ENCODE measurements at places on chromosomes 1 and 21. TPM values are rescaled to one million over a fixed set of nuclear protein-coding genes. Genes with fewer than 3 reads are reported as not detected.

The ABCD3 gene
- 39.0 TPM for total RNA-seq

- DNase-seq: peak; percentile 32
- peak overlapping the region; percentile 51 for H3K4me3 ChIP-seq
- no peaks in the 10 kb centered on the region for H3K36me3 ChIP-seq
- no peak overlapping the region for H3K27ac ChIP-seq
- peaks cover 13% of the 10 kb centered on the region for H3K4me1 ChIP-seq
Measured at GRCh38 chr1:45305231-45305630, 21.5 kb upstream of the HPDL start.

DNA sequence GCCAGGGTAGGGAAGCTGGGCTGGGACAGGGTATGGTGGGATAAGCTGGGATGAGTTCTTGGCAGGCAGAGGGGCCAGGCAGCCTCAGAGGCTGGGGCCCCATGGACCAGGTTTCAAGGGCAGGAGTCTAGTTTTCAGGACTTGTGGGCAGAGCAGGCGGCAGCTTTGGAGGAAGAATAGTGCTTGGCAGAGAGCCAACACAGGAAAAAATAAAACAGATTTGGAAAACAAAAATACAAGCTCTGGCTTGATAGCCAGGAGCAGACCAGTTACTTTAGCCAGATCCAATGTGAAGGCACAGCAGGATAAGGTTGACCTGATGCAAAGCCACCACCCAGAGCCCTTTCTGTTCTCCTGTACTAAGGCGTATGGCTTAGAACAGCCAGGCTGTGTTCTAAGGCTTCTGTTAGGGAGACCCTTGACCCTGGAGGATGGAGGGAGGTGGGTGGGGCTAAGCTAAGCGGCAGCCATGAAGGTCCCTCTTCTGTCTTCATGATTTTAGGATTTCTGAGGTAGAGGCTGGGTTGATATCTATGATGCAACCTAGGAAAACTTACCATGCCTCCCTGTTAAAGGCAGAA is 5.5 kb downstream of the TRAF5 start:
- H3K4me1 ChIP-seq: peaks cover 74% of the 10 kb centered on the region
- peaks cover 7% of the 10 kb centered on the region for H3K36me3 ChIP-seq
- peak overlapping the region; percentile 46 for H3K4me3 ChIP-seq

- no peak overlapping the region for H3K27ac ChIP-seq
- no peak for DNase-seq
- no peaks in the 10 kb centered on the region for H3K36me3 ChIP-seq
- H3K27me3 ChIP-seq: peaks cover 15% of the 10 kb centered on the region
Measured at GRCh38 chr1:20511518-20512428, 3.8 kb upstream of the MUL1 start.

GRCh38 chr21:45817345-45817744 is 164.2 kb upstream of the COL6A1 start:
- peak; percentile 78 for DNase-seq
- H3K27me3 ChIP-seq: peaks cover 7% of the 10 kb centered on the region
- peaks cover 39% of the 10 kb centered on the region for H3K4me1 ChIP-seq
- no peaks in the 10 kb centered on the region for H3K36me3 ChIP-seq

The OR2L5 gene
- not detected for total RNA-seq

GRCh38 chr1:226599636-226600238 is 51.2 kb downstream of the STUM start:
- H3K4me3 ChIP-seq: no peak overlapping the region
- DNase-seq: no peak
- no peak overlapping the region for H3K27ac ChIP-seq
- peaks cover 36% of the 10 kb centered on the region for H3K4me1 ChIP-seq
- peaks cover 27% of the 10 kb centered on the region for H3K27me3 ChIP-seq
- no peaks in the 10 kb centered on the region for H3K36me3 ChIP-seq

- no peak overlapping the region for H3K4me3 ChIP-seq
- no peak for DNase-seq
- no peak overlapping the region for H3K27ac ChIP-seq
- no peaks in the 10 kb centered on the region for H3K4me1 ChIP-seq
Measured at GRCh38 chr1:151817353-151817730, 12.1 kb upstream of the LINGO4 start.

DNA sequence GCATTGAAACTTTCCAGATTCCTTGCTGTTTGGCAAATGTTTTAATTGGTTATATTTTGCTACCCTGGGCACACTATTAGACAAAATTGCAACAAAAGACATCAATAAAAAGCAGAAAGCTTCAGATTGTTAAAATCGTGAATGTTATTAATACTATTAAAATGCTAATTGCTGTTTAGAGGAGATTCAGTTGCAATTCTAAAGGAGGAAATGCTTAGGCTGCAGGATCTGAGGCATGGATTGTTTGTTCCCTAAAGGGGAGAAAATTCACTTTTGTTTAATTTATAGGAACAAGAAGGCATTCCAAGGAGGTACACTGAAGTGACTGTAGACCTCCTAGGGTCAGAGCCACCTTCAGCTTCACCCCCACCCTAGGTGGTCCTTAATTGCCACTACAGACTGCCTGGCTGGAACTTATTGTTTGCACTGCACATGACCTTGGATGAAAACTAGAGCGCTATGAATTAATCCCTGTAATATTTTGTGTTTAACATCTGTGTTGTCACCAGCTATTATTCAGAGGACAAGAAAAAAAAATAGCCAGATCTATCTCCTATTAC is 1266.9 kb upstream of the ADGRL2 start:
- H3K36me3 ChIP-seq: no peaks in the 10 kb centered on the region
- H3K27me3 ChIP-seq: no peaks in the 10 kb centered on the region
- H3K4me1 ChIP-seq: peaks cover 18% of the 10 kb centered on the region
- peak overlapping the region; percentile 41 for H3K27ac ChIP-seq
- peak overlapping the region; percentile 2 for H3K4me3 ChIP-seq

The RGS16 gene
- 0.48 TPM for total RNA-seq

DNA sequence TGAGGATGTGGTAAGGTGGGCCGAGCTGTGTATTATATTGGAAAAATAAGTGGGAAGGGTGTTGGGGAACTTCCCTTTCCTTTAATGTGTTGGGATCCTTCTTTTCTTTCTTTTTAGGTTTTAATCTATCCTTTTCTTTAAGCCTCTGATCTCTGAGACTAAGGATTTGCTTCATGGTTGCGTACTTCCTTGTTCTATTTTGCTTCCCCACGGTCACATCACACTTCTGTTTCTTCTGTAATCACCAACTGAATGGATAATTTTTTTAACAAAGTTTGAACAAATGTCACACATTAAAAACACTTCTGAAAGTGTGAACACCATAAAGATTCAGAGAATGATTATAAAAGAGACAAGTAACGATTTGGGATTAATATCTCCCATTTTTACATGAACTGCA is 17.4 kb downstream of the DMRTA2 start:
- DNase-seq: no peak
- peaks cover 68% of the 10 kb centered on the region for H3K27me3 ChIP-seq
- no peak overlapping the region for H3K4me3 ChIP-seq
- H3K36me3 ChIP-seq: no peaks in the 10 kb centered on the region
- no peaks in the 10 kb centered on the region for H3K4me1 ChIP-seq

- no peaks in the 10 kb centered on the region for H3K4me1 ChIP-seq
- H3K27ac ChIP-seq: no peak overlapping the region
- H3K36me3 ChIP-seq: no peaks in the 10 kb centered on the region
- H3K27me3 ChIP-seq: no peaks in the 10 kb centered on the region
- DNase-seq: no peak
Measured at GRCh38 chr1:62841587-62842169, 57.7 kb downstream of the ATG4C start.

- H3K36me3 ChIP-seq: peaks cover 75% of the 10 kb centered on the region
- no peaks in the 10 kb centered on the region for H3K27me3 ChIP-seq
- peak overlapping the region; percentile 54 for H3K27ac ChIP-seq
- DNase-seq: no peak
Measured at GRCh38 chr21:26946744-26947446, 20.0 kb downstream of the ADAMTS5 start.

The IFI44L gene
- total RNA-seq: 22.1 TPM

DNA sequence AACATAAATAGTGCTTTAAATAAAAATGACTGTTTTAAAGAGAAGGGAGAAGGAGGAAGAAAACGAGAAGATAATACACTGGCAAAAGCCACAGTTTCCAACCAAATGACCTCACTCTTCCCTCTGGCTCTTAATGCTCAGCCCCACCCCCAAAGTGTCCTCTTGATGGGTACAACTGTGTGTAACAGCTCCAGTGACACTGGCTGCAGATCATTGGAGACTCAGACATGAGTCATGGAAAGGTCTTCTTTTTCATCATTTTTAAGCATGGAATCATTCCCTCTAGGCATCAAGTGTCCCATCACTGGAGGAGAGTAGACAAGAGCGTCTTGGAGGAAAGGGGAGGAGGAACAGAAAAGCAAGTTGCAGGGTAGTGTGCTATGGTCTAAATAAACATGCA is 333.0 kb downstream of the PAPPA2 start:
- H3K27ac ChIP-seq: no peak overlapping the region
- no peaks in the 10 kb centered on the region for H3K27me3 ChIP-seq
- no peak for DNase-seq
- H3K4me3 ChIP-seq: no peak overlapping the region
- H3K36me3 ChIP-seq: no peaks in the 10 kb centered on the region
